Chondrocyte (in vitro differentiated cells): ENCODE measurements at places on chromosomes 2 and 18.

DNA sequence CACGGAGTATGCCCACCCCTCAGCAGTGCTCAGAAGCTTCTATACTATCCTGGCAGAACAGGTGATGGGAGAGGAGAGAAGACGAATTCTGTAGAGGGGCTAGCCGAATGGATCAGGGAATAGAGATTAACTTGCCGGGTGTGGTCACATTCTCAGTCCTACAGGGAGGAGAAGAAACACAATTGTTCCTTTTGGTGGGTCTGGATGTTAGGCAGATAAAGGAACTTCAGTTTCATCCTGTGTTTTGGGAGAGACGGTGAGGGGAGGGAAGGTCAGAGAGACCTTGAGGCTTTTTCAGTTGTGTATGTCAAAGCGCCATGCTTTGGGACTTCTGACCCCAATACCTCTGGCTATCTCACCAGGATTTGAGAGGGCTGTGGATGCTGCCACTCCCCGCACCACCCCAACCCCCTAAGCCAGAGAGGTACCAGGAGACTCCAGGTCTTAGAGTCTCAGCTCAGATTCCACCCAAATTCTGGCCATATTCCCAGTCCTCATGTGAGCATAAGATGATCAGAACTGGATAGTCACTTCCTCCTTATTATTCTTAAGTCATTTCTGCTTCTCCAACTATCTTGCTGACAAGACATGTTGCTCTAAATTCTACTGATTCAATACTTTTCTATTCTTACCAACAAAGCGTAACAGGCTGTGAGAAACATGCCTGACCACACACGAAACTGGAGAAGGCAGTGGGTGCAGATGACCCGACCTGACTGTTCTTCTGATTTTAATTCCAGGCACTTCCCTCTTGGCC lies 2.3 kb upstream of the TMEM37 start:
- DNase-seq = no peak

- no peak for DNase-seq
Observed at GRCh38 chr2:98084151-98084868, 2.7 kb upstream of the VWA3B start.

DNA sequence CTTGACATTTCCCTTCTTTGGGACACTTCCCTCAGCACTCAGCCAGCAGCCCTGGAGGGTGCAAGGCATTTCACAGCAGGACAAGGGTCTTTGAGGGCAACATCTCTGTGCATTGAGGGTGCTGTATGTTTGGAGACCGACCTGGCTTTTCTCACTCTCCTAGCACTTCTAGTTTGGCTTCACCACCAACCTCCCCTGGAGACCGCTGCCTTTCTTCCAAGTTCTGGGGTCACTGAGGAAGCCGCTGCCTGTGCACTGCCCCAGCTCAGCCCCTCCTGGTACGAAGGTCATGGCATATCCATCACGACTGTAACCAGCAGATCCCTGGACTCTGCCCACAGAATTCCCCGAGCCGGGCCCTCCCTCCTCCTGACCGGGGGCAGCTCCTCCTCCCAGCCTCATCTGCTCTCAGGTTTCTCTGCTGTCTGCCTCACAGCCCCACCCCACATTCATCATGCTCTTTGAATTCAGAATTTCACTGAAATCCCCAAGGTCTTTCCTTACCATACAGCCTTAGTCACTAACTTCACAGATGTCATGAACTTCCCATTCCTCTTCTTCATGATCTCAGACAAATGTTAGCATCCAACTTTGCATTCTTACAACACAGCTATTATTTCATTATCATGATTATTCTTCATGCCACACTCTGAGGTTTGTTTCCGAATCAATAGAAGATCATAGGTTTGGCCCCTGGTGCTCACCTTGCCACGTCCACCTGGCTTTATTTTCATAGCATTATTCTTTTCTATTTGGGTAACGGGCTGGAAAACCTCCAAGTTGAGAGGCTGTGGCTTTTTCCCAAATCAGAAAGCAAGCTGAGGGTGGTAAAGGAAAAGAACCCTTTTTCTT lies 113.0 kb upstream of the COPS8 start:
- no peak for DNase-seq

DNA sequence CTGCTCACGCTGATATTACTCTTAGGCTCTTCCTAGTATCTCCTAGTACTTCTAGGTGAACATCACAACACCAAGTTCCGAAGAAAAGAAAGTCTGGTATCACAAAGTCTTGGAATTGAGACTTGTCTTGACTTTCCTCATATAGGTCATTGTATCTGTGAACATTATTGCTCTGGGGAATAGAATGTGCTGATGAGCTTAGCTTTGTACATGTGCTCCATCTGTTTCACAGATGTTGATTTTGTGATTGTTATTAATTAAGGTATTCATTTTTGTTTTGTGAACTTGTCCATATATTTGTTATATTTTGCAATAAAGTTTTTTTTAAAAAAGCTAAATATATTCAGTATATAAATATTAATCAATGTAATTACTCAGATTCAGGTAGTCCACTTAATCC lies 111.7 kb downstream of the BABAM2 start:
- no peak for DNase-seq

- no peak for DNase-seq
Observed at GRCh38 chr2:147773479-147773878, 71.3 kb upstream of the ACVR2A start.

GRCh38 chr18:26826656-26827235 lies 38.8 kb downstream of the AQP4 start:
- DNase-seq = no peak

DNA sequence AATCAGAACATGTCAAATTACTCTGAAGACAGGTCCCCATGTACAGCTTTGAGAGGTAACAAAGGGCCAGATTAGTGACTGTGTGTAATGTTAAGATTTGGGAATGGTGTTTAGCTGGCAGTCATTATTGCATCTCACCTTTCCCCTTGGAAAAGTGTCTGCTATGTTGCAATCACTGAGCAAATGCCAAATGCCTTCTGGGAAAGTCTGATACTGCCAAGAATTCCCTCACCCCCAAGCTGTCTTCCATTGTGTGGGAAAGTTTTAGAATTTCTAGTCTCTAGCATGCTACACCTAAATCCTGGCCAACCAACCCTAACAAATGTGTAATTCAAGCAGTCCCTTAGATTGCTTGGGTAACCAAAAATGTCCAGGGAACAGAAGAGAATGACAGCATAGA lies 13.6 kb upstream of the PELI1 start:
- no peak for DNase-seq

DNA sequence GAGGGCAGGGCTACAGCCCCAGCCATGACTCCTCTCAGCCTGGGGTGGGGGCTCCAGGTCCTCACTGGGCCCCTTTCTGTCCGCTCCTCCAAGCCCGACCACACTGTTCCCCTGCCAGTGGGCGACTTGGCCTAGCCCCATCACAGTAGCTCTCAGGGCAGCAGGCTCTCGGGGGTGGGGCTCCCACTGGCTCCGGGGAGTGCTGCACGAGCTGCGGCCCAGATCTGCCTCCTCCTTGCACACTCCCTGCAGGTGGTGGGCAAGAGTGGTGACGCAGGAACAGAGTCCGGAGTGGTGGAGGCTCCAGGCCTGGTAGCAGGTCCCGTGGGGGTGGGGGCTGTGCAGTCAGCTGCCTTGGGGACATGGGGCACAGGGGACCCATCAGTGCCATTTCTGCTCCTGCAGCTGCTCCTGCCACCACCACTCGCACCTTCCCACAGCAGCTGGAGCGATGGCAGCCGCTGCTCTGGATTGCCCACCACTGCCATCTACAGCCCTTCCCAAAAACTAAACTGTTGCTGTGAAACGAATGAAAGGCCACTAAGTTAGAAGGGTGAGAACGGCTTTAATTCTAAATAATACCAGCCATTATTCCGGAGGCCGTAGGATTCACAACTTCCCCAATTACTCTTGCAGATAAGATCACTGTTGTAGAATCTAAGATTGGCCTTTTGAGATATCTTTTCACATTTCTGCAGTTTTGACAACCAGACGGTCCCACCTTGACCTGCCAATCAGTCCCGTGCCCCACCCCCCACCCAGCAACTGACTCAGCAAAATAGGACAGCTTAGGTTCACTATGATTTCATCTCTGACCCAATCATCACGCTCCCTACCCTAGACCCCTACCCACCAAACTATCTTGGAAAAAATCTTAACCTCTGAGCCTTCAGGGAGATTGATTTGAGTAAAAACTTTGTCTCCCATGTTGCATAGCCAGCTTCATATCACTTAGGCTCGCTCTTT lies 530.2 kb downstream of the DCC start:
- no peak for DNase-seq

DNA sequence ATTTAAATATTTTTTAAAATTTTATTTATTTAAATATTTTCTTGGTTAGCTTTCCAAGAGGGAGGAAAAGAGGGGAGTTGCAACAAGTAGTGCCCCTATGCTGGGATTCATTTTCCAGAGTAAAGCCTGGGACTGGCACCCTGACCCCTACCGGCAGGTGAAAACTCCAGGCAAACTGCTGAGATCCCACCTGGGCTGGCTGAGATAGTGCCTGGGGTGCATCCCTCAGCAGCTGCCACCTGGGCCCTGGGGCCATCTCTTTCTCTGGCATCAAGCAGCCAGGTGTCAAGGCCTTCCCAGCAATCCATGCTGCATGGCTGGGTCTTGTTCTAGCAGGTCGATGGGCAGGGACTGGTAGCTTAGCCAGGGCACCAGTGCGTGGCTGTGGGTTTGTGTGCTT lies 6.6 kb downstream of the SIX2 start:
- no peak for DNase-seq

GRCh38 chr2:12441750-12442475 lies 274.8 kb upstream of the TRIB2 start:
- DNase-seq = no peak

DNA sequence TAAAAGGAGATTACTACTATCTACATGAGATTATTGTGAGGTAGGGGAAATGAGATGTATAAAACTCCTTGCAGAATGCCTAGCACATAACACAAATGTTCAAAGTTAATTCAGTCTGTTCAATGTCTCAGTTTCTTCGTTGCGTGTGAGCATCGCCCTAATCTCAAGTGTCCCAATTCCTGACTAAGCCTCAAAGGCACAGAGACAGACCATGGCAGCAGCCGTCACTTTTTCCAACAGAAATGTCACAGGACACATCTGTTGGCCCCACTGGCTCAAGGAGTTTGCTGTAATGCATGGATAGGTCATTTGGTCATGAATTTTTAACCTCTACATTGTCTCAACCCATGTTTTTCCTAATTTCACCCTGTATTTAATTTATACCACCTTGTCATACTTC lies 75.3 kb downstream of the STK39 start:
- DNase-seq = no peak

- no peak for DNase-seq
Observed at GRCh38 chr2:210496512-210496911, 20.0 kb upstream of the LANCL1 start.

GRCh38 chr2:137123226-137123625 lies 357.9 kb downstream of the THSD7B start:
- no peak for DNase-seq

GRCh38 chr2:142682528-142682927 lies 194.9 kb upstream of the KYNU start:
- DNase-seq = no peak

DNA sequence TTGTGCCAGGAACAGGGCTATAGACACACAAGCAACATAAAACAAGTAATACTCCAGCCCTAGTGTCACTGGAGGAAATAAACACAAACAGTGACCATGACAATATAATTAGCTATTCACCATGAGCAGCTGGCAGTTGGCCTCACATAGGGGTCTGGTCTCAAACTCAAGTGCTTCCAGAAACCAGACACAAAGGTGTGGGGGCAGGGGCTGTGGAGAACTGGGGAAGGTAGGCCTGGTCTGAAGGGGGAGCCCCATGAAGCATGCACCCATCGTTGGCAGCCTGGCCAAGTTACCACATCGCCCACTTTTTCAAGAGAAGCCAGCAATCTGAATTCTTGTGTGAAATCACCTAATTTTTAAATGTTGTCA lies 49.5 kb upstream of the SP3 start:
- DNase-seq = no peak

DNA sequence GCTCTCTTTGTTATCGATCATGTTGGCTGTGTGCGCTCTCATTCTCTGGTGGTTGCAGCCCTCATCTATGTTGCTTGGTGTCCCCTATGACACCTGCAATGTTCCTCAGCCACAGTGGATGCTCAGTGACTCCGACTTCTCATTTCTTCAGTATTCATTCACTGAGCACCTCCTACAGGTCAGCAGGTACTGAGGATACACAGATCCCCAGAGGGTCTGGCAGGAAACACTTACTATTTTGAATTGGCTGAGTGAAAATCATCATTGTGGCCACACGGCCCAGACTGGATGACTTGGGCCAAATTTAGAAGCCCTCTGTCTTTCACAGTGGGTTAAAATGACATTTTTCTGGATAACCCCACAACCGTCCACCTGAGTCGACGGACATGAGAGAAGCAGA lies 32.1 kb downstream of the EN1 start:
- no peak for DNase-seq

DNA sequence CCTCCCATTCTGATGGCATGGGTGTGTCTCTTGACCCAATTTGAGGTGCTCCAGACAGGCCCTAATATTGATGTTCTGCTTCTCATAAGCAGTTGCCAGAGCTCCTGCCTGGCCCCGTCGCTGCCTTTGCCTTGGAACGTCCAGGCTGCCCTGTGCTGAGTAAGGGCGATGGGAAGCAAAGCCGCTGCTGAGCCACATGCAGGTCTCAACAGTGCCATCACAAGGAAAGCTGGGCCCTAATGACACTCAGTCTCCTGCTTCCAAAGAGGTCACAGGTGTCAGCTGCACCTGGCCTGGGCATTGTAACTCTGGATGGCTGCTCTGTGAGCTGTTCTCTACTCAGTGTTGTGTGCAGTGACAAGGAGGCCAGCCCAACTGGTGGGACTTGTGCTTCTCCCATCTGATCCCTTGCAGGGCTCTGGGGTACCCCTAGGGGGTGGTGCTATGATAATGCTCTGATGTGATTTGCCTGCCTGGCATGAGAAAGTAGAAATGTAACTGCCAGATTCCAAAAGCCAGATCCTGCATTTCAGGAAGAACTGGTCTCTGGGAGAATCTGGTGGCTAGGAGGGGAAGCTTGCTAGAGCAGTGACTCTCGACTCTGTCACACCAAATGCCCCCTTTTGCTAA lies 8.7 kb downstream of the TTC39C start:
- no peak for DNase-seq

DNA sequence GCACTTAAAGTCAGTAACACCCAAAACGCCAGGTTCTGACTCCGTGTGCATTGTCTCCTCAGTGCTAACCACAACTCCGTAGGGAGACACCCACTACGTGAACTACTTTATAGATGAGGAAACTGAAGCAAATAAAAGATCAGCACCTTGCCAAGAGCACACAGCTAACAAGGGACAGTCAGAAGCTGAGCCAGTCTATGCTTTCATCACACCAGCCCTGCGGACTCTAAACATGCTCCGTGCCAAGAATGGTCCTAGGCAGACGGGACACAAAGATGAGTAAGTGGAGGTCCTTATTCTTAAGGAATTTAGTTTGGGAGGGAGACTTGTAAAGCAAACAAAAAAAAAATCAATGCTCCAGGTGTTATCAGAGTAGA lies 9.6 kb downstream of the MBOAT2 start:
- no peak for DNase-seq

- DNase-seq = no peak
Observed at GRCh38 chr2:86482034-86482433, 40.9 kb downstream of the KDM3A start.

DNA sequence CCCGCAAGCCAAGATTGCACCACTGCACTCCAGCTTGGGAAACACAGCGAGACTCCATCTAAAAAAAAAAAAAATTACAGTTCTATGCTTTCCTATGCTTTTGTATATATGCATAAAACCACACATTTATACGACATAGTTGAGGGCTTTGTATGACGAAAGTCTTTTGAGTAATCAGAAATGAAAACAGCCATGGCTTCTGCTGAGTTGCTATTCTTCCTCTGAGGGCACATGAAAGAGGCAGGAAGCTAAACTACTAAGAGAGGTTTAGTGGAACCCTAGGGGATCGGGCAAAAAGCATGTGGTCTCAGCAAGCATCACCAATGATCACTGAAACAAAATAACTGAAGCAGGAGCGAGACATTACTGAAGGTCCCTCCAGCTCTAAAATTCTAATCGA lies 99.6 kb downstream of the ZAP70 start:
- no peak for DNase-seq
